ENCODE measurements at places on chromosomes 3 and 15. TPM values are rescaled to one million over a fixed set of nuclear protein-coding genes. Genes with fewer than 3 reads are reported as not detected.

PLSCR2 gene
- total RNA-seq, result 0.13 TPM

CLRN1 gene
- not detected for total RNA-seq

XIRP1 gene
- total RNA-seq, result not detected

TMEM62 gene
- 12.7 TPM for total RNA-seq

SLC12A6 gene
- total RNA-seq, result 22.2 TPM

DNA sequence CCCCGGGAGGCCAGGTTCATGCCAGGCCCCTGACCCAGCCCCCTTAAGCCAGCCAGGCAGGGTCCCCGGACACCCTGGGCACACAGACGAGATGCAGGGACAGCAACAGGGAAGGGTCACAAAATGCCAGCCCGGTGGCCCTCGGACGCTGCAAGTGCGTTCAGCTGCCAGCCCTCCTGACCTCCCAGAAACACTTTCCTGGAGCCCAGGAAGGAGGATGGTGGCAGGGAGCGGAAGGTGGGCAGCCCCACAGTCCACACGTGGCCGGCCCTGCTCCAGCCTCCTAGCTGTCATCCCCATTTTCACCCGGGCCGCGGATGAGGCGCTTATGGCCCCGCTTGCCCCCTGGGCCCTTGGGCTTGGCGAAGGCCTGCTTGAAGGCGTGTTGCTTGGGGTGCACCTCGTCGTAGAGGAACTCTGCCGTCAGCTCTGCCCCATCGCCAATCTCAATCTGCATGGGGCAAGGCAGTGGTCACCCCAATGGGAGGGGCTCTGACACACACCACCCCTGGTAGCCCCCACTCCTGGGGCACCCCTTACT, 3.4 kb upstream of the TLR9 start:
- no peak for DNase-seq

- no peak for DNase-seq
Observed at GRCh38 chr3:31349001-31349748, 183.6 kb upstream of the STT3B start.

DNA sequence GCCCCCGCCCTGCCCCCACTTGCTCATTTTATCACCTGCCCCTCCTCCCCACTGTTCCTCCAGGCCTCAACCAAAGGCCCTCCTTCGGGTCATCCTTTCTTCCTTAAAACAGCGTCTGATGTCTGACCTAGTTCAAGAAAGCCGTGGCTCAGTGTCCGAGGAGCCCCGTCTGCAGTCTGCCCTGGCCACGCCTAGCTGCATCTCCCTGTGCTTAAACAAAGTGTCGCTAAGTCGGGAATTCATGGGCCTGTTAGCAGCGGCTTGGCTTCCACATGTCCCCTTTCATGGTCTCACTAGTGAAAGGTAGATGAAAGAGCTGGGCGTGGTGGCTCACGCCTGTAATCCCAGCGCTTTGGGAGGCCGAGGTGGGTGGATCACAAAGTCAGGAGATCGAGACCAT, 41.2 kb downstream of the TM2D3 start:
- no peak for DNase-seq

DNA sequence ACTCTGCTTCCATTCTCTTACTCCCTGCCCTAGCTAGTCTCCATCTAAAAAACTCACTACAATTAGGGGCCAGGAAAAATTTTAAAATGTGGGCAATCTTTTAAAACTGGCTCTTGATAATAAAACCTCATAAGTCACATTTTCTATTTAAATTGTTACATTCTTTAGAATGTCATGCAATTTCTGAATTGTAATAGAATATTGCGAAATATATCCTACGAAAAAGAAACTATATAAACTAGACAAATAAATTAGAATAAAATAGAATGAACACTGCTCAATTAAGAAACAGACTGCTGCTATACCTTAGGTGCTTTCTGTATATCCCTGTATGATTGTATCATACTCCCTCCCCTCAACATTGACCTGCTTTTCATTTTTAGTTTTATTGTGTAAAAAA, 826.0 kb downstream of the IGSF11 start:
- DNase-seq, result no peak

GRCh38 chr15:63362885-63363284, 18.8 kb downstream of the CA12 start:
- no peak for DNase-seq

- DNase-seq, result no peak
Observed at GRCh38 chr3:187242435-187242834, 45.1 kb downstream of the RTP1 start.

- DNase-seq, result no peak
Observed at GRCh38 chr3:187497052-187497451, 128.9 kb downstream of the RTP4 start.
